Temporal lobe (tissue), 4 donors: ENCODE measurements at places on chromosomes 5 and 9. TPM values are rescaled to one million over a fixed set of nuclear protein-coding genes. Genes with fewer than 3 reads are reported as not detected.

LHX2 gene
- 106 TPM for total RNA-seq

UQCRQ gene
- total RNA-seq = 76.2 TPM

GOLM1 gene
- 84.1 TPM for total RNA-seq

HRCT1 gene
- total RNA-seq = not detected

SLC27A6 gene
- 0.74 TPM for total RNA-seq

PLGRKT gene
- total RNA-seq = 16.5 TPM

RASEF gene
- 0.25 TPM for total RNA-seq

BAAT gene
- under 0.01 TPM for total RNA-seq

CAMK2A gene
- total RNA-seq = 6.6 TPM

MARCHF11 gene
- 1.5 TPM for total RNA-seq

GNG10 gene
- total RNA-seq = 28.3 TPM

SLC36A3 gene
- not detected for total RNA-seq

GRM6 gene
- total RNA-seq = under 0.01 TPM

GPSM1 gene
- 49.7 TPM for total RNA-seq

IL5 gene
- not detected for total RNA-seq

SLC34A3 gene
- total RNA-seq = not detected

ACSL6 gene
- total RNA-seq = 30.0 TPM

LHX6 gene
- total RNA-seq = 20.4 TPM

DRD1 gene
- 4.7 TPM for total RNA-seq

PAEP gene
- total RNA-seq = not detected

RNF183 gene
- total RNA-seq = not detected

TLE1 gene
- total RNA-seq = 28.8 TPM

PLAC8L1 gene
- total RNA-seq = 0.25 TPM

NR5A1 gene
- not detected for total RNA-seq

ARRDC1 gene
- total RNA-seq = 10.6 TPM

CENPP gene
- 4.7 TPM for total RNA-seq

ANXA1 gene
- 20.4 TPM for total RNA-seq

WDR38 gene
- 0.25 TPM for total RNA-seq

NME5 gene
- total RNA-seq = 11.8 TPM

RANBP17 gene
- 72.0 TPM for total RNA-seq

PCDHAC2 gene
- total RNA-seq = 28.8 TPM

MAMDC4 gene
- 7.1 TPM for total RNA-seq

CCDC152 gene
- 6.1 TPM for total RNA-seq

PAIP2 gene
- total RNA-seq = 85.6 TPM

ISL1 gene
- total RNA-seq = 0.49 TPM
